ENCODE measurements at places on chromosomes 1 and 21.

- peak; percentile 98 for DNase-seq
Observed at GRCh38 chr21:46183910-46184624, at the start of gene SPATC1L. Gene SPATC1L (minus strand): TSS chr21:46184459. CDS start chr21:46182816, 1,643 bp downstream.

- no peak for DNase-seq
Observed at GRCh38 chr21:32782698-32783097, 11.1 kb upstream of the PAXBP1 start.

GRCh38 chr1:165899461-165899941, 72.1 kb downstream of the UCK2 start:
- DNase-seq, result no peak

- no peak for DNase-seq
Observed at GRCh38 chr1:181898773-181899172, 162.7 kb downstream of the ZNF648 start.

DNA sequence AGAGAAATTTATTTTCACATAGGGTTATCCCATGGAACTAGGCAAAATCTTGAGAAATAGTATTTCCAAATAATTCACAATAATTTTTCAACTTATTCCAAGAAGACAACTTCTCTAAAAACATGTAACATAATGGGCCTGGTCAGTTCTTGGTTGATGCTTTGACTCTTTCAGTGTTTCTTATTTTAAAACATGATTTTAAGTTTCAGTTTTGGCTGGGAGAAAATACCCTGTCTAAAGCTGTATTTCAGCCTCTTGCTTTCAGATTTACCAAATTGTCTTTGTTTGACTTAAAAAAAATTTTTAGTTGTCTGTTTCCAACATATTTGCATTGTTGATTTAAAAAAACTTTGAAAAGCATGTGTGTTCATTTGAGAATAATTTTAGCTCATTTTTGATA, 5.1 kb downstream of the OR2T4 start:
- no peak for DNase-seq

- DNase-seq, result no peak
Observed at GRCh38 chr1:8164670-8165069, 138.6 kb upstream of the ERRFI1 start.

GRCh38 chr1:172948457-172948856, 102.3 kb downstream of the TNFSF18 start:
- no peak for DNase-seq

GRCh38 chr1:59180735-59181134, 116.2 kb upstream of the FGGY start:
- DNase-seq, result peak; percentile 92

GRCh38 chr1:9459816-9460407, 79.4 kb upstream of the SLC25A33 start:
- DNase-seq, result peak; percentile 55

- no peak for DNase-seq
Observed at GRCh38 chr1:103516693-103517092, 8.8 kb upstream of the RNPC3 start.

DNA sequence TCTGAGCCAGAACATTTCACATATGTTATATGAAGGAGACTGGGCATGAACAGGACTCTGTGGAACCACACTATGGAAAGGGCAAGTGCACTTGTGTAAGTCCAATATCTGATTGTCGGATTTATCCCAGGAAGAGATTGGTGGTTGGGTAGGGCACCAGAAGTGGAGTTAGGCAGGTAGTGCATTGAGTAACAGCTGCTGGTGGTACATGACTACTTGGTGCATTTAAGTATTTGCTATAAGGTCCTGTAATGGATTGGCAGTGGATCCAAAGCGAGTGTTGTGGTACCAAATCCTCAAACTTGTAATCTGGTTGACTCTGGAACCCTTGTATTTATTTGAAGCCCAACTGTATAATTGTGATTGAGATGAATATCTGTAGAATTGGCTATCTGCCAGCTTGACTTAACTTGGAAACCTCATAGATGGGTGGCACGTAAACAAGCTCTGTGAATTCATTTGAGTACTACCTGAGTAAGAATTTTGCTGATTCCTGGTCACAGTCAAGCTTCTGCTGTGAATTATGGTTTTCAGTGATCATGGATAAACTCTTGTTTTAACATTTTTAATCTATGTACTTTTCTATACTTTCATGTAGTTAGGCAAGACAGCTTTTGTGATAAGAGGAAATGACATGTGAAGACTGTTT, 21.1 kb downstream of the UBAP2L start:
- no peak for DNase-seq

DNA sequence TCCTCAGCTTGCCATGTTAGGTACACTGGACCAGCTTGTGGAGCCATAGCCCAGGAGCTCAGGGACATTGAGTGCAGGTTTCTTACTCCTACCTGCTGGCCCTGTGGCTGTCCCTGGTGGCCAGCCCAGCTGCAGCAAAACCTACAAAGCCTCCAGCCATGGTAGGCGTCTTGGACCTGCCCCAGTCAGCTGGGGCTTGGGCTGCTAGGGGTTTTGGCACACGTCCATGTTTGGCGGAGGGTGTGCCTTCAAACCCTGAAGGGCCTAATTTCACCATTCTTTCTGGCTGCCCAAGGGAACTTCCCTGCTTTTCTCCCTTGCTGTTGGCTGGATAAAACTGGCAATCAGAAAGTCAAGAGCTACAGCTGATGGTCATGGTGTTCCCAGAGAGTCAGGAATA, 25.4 kb downstream of the HMGCS2 start:
- no peak for DNase-seq

DNA sequence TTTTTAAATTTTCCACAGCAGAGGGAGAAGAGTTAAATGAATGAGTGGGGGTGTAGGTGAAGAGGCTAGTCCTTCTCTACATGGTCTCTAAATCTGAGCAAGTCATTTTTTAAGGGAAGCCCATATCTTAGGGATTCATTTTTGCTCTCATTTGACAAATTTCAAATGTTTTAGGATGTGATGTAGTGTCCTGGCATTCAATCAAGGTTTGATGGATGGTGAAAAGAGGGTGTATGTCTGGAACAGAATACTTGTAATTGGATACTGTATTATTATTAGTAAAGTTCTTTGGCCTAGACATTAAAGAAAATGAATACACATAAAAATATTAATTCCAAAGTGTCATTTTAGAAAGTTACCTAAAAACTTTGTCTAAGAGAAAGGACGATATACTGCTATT, 167.8 kb upstream of the PTBP2 start:
- DNase-seq, result no peak

Data from lung (tissue), 17 donors.